ENCODE measurements at places on chromosomes 2 and 18.

DNA sequence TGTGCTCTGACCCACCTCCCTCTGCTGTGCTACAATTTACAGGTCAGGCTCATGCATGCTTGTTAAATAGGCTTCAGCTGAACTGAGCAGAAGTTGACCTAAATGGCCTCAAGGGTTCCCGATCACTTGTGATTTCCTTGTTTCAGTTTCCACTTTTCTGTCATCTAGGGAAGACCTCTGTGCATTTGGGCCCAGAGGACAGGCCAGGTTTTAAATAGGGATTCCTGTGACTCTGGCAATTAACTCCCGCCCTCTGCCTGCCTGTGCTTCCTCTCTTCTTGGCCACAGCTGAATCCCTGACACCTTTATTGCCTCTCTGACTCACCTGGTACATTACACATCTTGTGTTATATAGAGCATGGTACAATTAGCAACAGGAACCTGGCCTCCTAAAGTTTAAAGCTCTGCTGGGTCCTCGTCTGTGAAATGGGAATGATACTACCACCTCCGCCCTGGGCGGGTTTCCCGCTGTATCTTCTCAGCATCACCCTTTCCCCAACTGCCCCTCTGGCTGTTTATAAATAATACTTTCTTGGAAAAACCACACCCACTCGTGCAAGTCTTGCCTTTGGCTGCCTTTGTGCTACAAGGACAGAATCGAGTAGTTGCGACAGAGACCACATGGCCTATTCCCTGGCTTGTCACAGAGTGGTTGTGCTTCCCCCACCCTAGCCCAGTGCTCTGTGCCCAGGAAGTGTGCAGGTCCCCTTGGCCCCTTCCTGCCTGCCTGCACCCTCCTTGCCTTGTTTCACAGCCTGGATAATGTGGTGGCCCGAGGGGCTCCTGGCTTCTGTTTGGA lies 7.9 kb downstream of the CABLES1 start:
- no peak for DNase-seq

- DNase-seq = no peak
These were observed 101.3 kb upstream of the NDUFV2 start for GRCh38 chr18:9001209-9001608.

- no peak for DNase-seq
These were observed 130.4 kb upstream of the CYP26B1 start for GRCh38 chr2:72278046-72278445.

GRCh38 chr2:182368446-182368845 lies 58.4 kb downstream of the PDE1A start:
- DNase-seq = no peak

GRCh38 chr2:162210385-162210784 lies 32.9 kb downstream of the FAP start:
- DNase-seq = no peak

GRCh38 chr2:142877216-142877838 lies at the start of gene KYNU:
Gene KYNU, plus strand, starts transcription at chr2:142877664. Its CDS starts 7,704 bp downstream, at chr2:142885368.
- no peak for DNase-seq

All from CD4-positive, alpha-beta T cell treated with Interleukin-2 at 100 ng/mL for 4 hours (primary cell).